ENCODE measurements at places on chromosomes 4 and X. TPM values are rescaled to one million over a fixed set of nuclear protein-coding genes. Genes with fewer than 3 reads are reported as not detected.

DNA sequence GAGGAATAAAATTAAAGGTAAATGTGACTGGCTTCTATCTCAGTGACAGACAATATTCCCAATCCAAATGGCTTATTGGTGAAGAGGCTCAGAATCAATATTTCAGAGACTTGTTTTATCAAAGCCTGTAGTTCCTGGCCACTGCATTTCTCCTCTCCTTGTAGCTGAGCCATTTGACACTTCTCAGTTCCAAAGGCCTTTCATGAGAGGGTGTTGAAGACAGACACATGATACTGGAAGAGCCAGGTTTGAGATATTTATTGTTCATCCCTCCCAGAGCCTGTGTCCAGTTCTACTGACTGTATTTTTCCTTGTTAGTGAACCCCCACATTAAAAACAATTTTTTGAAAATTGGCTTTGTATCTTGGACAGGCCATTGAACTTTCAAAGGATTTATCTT, 12.9 kb upstream of the INPP4B start:
- no peak for DNase-seq
- H3K27ac ChIP-seq: no peak overlapping the region
- no peaks in the 10 kb centered on the region for H3K4me1 ChIP-seq
- no peaks in the 10 kb centered on the region for H3K27me3 ChIP-seq
- H3K36me3 ChIP-seq: no peaks in the 10 kb centered on the region
- H3K4me3 ChIP-seq: no peak overlapping the region

DNA sequence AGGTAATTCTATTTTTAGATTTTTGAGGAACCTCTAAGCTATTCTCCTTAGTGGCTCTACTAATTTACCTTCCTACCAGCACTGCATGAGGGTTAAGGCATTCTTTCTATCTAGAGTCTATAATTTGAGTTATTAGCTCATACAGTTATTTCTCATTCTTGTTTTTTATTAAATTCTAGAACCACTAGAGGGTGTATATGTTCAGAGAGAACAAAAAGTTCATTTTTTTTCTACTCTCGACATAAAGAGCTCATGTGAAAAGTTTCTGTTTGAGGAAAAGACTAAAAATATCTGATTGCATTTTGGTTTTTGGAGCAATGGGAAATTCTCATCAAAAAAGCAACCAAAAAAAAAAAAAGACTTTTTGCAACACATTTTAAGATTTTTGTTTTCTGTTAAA, 57.0 kb upstream of the LRAT start:
- no peak overlapping the region for H3K27ac ChIP-seq
- no peak for DNase-seq
- no peaks in the 10 kb centered on the region for H3K27me3 ChIP-seq

GRCh38 chrX:63934160-63934559, 149.1 kb upstream of the ARHGEF9 start:
- H3K4me3 ChIP-seq: no peak overlapping the region
- no peaks in the 10 kb centered on the region for H3K36me3 ChIP-seq
- no peak overlapping the region for H3K27ac ChIP-seq
- no peak for DNase-seq
- H3K27me3 ChIP-seq: no peaks in the 10 kb centered on the region
- H3K4me1 ChIP-seq: no peaks in the 10 kb centered on the region

DNA sequence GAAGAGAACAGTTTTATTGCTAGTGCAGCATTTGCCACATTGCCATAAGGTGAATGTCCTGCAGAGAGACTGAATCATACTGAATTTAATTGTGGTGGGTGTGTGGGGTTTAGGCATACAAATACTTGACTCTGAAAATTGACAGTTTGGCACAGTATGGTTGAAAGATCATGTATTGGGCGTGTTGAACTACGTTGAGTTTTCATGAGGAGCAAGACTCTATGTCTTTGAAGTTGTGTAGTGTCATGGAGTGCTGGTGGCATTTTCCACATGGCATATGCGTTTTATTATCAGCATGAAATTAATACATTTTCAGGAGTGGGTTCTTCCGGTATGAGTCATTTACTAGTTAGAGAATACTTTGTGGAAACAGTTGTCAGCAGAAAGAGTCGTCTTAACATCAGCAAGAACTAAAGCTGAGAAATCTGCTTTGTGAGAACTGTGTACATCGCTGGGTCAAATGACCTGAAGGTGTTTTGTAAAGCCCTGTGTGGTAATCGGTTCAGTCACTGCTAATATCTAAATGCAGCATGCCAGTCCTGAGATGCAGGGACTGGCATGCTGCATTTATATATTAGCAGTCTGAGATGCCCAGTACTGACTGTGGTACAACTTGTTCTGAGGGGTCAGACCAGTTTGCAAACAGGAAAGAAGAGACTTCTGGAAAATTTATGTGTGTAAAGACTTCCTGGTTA, 50.3 kb downstream of the ARHGAP10 start:
- no peak overlapping the region for H3K4me3 ChIP-seq
- no peaks in the 10 kb centered on the region for H3K36me3 ChIP-seq
- H3K27me3 ChIP-seq: no peaks in the 10 kb centered on the region
- H3K27ac ChIP-seq: peak overlapping the region; percentile 15
- peaks cover 68% of the 10 kb centered on the region for H3K4me1 ChIP-seq
- DNase-seq: no peak

Gene STPG2
- total RNA-seq: not detected

Gene HPGDS
- total RNA-seq: 5.5 TPM

- no peak overlapping the region for H3K27ac ChIP-seq
- no peaks in the 10 kb centered on the region for H3K36me3 ChIP-seq
- no peaks in the 10 kb centered on the region for H3K27me3 ChIP-seq
- H3K4me1 ChIP-seq: no peaks in the 10 kb centered on the region
Measured at GRCh38 chrX:123822965-123823364, 36.9 kb upstream of the XIAP start.

Gene OPN1MW2
- total RNA-seq: not detected

- no peak overlapping the region for H3K4me3 ChIP-seq
- no peaks in the 10 kb centered on the region for H3K4me1 ChIP-seq
- no peaks in the 10 kb centered on the region for H3K27me3 ChIP-seq
- no peak for DNase-seq
Measured at GRCh38 chrX:129755779-129756650, 17.2 kb downstream of the XPNPEP2 start.

DNA sequence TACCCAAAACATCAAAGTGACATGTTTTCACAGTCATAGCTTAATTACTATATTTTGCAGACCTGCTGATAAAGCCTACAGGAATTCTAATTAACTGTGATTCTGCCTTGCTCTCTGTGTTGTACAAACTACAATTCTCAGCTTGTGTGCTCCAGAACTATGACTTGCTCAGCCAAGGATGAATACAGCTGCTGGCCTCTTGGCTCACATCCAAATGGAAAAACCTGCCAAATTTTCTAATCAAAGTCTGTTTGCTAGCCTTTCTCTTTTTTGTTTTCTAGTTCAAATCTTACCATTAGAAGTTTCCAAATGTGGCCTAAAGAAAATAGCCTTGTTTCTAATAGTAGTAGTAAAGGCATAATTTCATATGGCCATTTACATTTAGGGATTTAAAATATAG, 1176.8 kb downstream of the FAM133A start:
- H3K36me3 ChIP-seq: no peaks in the 10 kb centered on the region
- no peaks in the 10 kb centered on the region for H3K27me3 ChIP-seq

DNA sequence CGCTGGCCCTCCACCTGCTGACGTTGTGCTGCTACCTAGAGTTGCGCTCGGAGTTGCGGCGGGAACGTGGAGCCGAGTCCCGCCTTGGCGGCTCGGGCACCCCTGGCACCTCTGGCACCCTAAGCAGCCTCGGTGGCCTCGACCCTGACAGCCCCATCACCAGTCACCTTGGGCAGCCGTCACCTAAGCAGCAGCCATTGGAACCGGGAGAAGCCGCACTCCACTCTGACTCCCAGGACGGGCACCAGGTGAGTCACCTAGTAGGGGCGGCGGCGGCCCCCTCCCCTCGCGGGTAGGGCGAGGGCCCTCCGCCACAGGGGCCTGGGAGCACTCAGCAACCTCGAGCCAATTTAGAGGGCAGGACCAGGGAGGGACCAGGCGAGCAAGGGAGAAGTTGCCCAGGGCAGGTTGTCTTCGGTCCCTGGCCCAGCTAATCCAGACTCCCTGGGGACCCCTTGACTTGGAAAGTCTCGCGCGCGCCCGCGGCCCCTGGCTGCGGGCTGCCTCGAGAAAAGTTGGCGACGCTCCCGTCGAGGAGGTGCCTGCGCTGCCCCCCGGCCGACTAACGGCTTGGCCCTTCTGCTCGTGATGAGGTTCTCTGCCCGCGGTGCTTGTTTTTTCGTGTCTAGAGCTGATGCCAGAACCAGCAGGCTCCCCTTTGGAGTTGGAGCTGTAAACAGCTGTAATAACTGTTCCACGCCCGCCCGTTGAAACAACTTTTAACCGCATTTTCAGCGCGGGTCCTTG, 717 bp downstream of the EDA start:
- no peaks in the 10 kb centered on the region for H3K27me3 ChIP-seq
- H3K27ac ChIP-seq: peak overlapping the region; percentile 60
- no peaks in the 10 kb centered on the region for H3K4me1 ChIP-seq
- H3K4me3 ChIP-seq: peak overlapping the region; percentile 68

- no peak for DNase-seq
- H3K27ac ChIP-seq: peak overlapping the region; percentile 25
- H3K4me1 ChIP-seq: peaks cover 59% of the 10 kb centered on the region
- no peaks in the 10 kb centered on the region for H3K27me3 ChIP-seq
- H3K4me3 ChIP-seq: no peak overlapping the region
Measured at GRCh38 chr4:156958276-156959074, 13.1 kb downstream of the PDGFC start.

DNA sequence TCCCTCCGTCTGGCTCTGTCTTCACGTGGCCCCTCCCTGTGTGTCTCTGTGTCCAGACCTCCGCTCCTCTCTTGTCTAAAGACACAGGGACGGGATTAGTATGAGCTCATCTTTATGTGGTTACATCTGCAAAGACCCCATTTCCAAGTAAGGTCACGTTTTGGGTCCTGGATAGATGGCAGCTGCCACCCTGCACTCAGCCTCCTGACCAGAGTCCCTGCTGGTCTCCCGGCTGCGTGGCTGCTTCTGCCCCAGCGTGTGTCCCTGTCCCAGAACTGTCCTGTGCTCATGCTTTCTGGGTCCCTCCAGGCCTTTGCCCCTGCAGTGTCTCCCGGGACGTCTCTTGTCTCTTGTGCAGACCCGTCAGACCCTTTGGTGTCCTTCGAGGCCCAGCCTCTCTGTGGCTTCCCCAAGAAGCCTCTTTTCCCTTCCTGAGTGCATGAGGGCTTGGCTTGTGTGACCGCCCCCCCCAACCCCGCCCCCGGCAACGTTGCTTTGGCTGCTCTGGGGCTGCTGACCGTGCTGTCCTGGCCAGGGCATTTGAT, 107.3 kb downstream of the PSAPL1 start:
- peaks cover 38% of the 10 kb centered on the region for H3K4me1 ChIP-seq
- no peaks in the 10 kb centered on the region for H3K36me3 ChIP-seq
- no peak overlapping the region for H3K27ac ChIP-seq
- no peak for DNase-seq
- no peaks in the 10 kb centered on the region for H3K27me3 ChIP-seq

GRCh38 chr4:133720001-133720400, 481.6 kb downstream of the PABPC4L start:
- no peaks in the 10 kb centered on the region for H3K36me3 ChIP-seq
- no peaks in the 10 kb centered on the region for H3K4me1 ChIP-seq
- no peak overlapping the region for H3K4me3 ChIP-seq
- H3K27ac ChIP-seq: no peak overlapping the region
- no peaks in the 10 kb centered on the region for H3K27me3 ChIP-seq

DNA sequence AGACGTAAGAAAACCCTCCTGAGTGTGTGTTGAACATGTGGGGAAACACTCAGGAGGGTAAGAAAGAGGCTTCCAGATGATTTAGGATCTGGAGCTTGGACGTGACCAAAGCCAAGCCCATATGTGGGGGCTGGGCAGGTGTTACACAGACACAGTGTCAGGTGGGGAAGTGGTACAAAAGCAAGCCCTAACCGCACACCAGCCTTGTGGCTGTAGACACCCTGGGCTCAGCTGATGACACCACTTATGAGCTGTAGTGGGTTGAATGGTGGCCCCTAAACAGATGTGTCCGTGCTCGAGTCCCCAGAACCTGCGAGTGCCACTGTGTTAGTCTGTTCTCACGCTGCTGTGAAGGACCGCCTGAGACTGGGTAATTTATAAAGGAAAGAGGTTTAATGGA, 25.0 kb upstream of the NSG1 start:
- H3K4me3 ChIP-seq: no peak overlapping the region
- H3K27me3 ChIP-seq: no peaks in the 10 kb centered on the region
- H3K4me1 ChIP-seq: no peaks in the 10 kb centered on the region
- no peak for DNase-seq
- H3K27ac ChIP-seq: no peak overlapping the region

DNA sequence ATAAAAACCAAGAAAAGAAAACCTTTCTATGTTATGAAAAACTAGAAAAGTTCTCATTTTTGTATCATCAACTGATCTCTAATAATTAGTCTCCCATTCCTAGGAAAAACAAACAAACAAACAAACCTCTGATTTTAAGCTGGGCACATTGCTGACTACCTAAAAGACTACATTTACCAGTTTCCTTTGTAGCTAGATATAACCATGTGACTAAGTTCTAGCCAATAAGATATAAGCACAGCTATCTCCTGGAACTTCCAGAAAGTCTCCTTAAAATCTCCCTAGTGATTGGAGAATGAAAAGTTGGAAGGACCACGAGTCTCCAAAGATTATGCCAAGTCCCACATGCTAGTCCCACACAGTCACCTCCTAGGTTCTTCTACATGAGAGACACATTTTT, 108.9 kb downstream of the NR3C2 start:
- no peak overlapping the region for H3K27ac ChIP-seq
- H3K27me3 ChIP-seq: no peaks in the 10 kb centered on the region
- no peaks in the 10 kb centered on the region for H3K36me3 ChIP-seq
- H3K4me3 ChIP-seq: no peak overlapping the region
- no peak for DNase-seq
- no peaks in the 10 kb centered on the region for H3K4me1 ChIP-seq

GRCh38 chrX:150942942-150943594, 40.1 kb upstream of the HMGB3 start:
- DNase-seq: no peak
- H3K4me3 ChIP-seq: no peak overlapping the region
- no peaks in the 10 kb centered on the region for H3K27me3 ChIP-seq
- H3K36me3 ChIP-seq: no peaks in the 10 kb centered on the region
- no peaks in the 10 kb centered on the region for H3K4me1 ChIP-seq
- H3K27ac ChIP-seq: no peak overlapping the region

DNA sequence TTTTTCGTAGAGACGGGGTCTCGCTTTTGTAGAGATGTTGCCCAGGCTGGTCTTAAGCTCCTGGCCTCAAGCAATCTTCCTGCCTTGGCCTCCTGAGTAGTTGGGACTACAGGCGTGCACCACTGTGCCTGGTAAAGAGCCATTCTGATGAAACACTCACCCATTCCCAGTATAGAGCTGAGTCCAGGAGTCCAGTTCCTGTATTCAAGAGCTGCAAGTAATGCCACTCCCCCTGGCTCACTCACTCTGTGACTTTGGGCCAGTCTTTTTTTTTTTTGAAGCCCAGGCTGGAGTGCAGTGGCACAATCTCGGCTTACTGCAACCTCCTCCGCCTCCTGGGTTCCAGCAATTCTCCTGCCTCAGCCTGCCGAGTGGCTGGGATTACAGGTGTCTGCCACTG, 3.5 kb downstream of the CCDC22 start:
- H3K27ac ChIP-seq: no peak overlapping the region
- H3K36me3 ChIP-seq: peaks cover 14% of the 10 kb centered on the region
- H3K4me1 ChIP-seq: no peaks in the 10 kb centered on the region
- no peak overlapping the region for H3K4me3 ChIP-seq
- no peak for DNase-seq

- H3K27ac ChIP-seq: no peak overlapping the region
- H3K36me3 ChIP-seq: peaks cover 4% of the 10 kb centered on the region
- H3K4me1 ChIP-seq: no peaks in the 10 kb centered on the region
- no peaks in the 10 kb centered on the region for H3K27me3 ChIP-seq
- no peak for DNase-seq
Measured at GRCh38 chr4:174320494-174321199, 36.9 kb downstream of the CEP44 start.

- peak; percentile 84 for DNase-seq
- no peak overlapping the region for H3K4me3 ChIP-seq
- H3K4me1 ChIP-seq: peaks cover 86% of the 10 kb centered on the region
- H3K27ac ChIP-seq: peak overlapping the region; percentile 69
- H3K27me3 ChIP-seq: no peaks in the 10 kb centered on the region
Measured at GRCh38 chr4:87058356-87059073, 123.7 kb downstream of the AFF1 start.
